Activated CD4-positive, alpha-beta T cell treated with anti-CD3 and anti-CD28 coated beads, Interleukin-2, amount 50 U/mL, for 1 hour (primary cell): ENCODE measurements at places on chromosomes 4 and X.

DNA sequence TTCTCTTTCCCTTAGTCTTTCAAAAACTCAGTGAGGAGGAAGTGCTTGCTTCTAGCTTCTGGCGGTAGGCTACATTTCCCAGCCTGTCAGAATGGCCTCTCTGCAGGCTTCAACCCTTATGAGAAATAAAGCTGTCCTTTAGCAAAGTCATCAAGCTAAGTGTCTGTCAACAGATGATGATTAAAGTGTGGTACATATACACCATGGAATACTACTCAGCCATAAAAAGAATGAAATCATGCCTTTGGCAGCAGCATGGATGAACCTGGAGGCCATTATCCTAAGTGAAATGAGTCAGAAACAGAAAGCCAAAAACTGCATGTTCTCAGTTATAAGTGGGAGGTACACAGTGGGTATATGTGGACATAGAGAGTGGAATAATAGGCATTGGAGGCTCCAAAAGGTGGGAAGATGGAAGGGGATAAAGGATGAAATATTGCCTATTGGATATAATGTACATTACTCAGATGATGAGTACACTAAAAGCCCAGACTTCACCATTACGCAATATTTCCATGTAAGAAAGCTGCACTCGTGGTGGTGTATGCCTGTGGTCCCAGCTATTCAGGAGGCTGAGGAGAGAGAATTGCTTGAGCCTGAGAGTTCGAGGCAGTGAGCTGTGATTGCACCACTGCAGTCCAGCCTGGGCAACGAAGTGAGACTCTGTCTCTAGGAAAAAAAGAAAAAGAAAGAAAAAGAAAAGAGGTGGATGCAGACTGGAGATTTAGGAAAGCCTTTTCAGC lies 7.9 kb downstream of the TRIM2 start:
- DNase-seq: no peak

DNA sequence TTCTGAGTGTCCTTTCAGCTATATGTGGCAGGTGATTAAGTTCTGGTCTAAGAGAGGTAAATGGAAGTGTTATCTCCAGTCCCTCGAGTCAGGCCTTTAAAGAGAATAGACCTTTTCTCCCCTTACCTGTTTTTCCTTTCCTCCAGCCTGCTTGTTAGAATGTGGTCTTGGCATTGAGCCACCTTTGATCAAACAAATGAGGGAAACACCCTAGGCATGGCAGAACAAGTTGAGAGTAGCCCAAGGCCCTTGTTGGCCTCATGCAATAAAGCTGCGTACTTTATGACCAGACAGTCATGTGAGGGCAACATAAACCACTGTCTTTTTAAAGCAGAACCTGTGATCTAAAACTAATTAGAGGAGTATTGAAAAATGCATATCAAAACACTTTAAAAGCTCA lies 13.2 kb upstream of the IL13RA2 start:
- no peak for DNase-seq

- DNase-seq: no peak
These were observed 93.5 kb downstream of the MGST2 start for GRCh38 chr4:139759097-139759496.

DNA sequence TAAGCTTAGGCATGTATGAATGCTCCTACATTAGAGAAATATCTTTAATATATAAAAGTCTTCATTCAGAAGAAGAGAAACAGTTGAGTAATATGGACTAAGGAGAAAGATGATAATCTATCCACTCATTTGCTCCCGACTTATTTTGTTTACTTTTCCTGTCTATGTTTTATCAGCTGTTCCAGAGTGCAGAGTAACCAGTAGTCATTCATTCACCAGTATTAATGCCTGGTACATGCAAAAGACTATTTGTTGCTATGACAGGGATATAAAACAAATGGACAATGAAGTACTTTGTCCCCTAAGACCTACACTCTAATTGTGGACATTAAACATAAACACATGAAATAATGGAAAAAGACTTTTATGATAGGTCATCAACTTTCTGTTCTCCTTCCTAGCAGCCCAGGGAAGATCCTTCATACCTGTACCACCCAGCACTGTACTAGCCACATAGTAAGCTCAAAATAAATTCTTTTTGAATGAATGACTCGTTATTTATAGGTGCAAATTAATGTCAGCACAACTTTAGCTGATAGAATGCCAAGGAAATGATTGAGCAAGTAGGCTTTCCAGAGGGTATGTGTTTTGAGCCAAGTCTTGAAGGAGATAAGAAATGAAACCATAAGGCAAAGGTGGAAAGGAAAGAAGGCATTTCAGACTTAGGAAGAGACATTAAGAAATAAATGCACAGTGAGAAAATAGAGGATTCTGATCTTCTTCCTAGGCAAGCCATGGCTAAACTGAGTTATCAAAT lies 45.0 kb upstream of the IL13RA1 start:
- DNase-seq: no peak

GRCh38 chrX:129565046-129565650 lies 25.1 kb downstream of the OCRL start:
- DNase-seq: no peak

- no peak for DNase-seq
These were observed 173.4 kb downstream of the PAPSS1 start for GRCh38 chr4:107546638-107547037.

DNA sequence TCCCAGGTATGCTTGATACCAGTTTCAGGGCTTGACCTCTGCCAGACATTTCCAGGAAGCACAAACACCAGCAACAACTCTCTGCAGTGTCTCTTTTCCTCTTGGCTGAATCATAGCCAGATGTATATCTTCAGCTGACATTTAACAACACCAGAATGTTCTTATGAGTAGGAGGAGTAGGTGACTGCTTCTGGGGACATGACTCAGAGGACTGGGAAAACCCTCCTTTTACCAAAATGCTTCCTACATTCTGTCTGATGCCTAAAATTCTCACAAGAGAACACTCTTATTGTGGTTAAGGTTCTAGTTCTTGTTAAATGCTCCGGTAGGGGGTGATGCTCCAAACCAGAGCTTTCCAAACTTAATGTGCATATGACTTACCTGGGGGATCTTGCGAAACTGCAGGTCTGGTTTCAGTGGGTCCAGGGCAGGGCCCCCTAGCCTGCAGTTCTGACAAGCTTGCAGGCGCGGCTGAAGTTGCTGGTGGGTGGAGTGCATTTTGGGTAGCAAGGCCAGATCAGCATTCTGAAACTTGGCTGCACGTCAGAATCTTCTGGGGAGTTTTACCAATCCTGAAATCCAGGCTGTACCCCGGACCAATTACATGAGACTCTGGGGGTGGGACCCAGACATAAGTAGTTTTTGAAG lies 329.3 kb upstream of the RPS6KA3 start:
- no peak for DNase-seq

- DNase-seq: no peak
These were observed 212.9 kb downstream of the ARHGAP10 start for GRCh38 chr4:147944670-147945260.

DNA sequence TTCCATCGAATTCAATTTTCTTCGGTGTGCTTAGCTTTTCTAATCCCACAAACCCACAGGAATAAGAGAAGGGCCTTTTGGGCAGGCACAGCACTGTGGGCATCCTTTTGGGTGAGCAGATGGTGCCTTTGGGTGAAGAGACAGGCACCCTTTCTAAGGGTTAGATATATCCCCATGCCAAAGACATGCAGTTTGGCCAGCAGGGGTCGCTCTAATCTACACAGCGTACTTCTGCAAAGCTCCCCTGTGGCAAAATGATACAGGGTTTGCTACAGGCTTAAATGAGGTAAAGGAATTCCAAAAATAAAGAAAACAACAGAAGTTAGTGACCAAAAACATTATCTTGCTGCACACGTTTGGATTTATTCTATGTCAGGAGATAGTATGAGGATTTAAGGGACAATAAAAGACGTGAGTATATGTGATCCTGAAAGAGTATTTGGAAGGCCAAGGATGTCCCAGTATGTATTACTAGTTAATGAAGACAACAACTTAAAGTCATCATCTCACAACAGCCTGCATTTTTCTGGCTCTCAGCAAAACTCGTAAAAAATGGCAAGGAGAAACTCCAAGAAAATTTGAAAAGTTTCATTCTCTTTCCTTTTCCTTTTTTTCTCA lies 49.5 kb downstream of the PHEX start:
- peak; percentile 28 for DNase-seq

DNA sequence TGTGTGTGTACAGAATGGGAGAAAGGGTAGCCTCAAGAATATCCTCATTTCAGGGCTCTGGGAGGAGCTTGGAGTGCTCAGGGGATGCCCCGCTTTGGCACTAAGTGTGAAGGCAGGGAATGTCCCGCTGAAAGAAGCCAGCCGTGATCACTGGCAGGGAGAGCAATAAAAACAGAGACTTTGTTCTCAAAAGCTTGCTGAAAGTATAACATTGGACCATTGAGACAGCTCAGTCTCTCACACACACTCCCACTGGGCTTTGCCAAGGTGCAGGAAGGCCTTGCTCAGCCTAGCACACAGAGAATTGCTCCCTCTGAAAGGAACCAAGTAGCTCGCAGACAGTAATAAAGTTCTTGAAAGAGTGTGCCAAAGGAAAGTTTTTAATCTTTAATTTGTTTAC lies 143.8 kb upstream of the SLITRK2 start:
- DNase-seq: no peak

GRCh38 chrX:120147537-120147936 lies 10.9 kb upstream of the RHOXF2 start:
- no peak for DNase-seq

GRCh38 chr4:6892190-6892908 lies 17.3 kb upstream of the TBC1D14 start:
- DNase-seq: peak; percentile 25

DNA sequence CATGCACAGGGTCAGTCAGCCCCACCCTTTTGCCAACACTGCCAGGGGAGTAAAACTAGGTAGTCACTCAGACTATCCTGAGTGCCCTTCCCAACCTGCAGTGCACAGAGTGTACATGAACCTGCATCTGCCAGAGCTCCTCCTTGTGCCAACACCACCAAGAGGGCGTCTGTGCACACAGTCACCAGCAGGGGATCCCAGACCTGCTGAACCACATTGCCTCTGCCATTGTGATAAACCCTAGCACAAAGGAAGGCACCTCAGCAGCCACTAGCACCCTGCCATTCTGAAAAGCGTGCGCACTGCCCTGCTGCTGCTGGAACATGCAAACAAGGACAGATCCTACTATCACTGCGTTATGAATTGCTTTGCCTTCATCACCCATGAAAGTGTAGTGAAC lies 247.8 kb upstream of the POU3F4 start:
- no peak for DNase-seq

- no peak for DNase-seq
These were observed 64.5 kb upstream of the PRPS1 start for GRCh38 chrX:107563824-107564223.

DNA sequence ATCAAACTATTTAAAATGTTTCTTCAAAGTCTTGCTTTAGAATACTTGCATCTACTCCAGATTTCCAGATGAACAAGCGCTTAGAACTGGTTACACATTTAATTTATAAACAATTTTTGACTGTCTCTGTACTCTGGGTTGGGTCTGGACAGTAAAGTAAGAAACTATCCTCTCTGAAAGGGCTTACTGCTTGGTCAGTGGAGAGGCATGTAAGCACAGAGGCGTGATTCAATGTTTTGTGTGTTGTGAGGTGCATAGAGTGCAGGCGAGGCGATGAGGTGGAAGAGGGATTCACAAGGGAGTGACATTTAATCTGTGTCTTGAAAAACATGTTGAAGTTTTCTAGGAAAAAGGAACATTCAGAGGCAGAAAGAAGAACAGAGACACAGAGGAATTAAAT lies 231.4 kb downstream of the VEGFC start:
- no peak for DNase-seq

GRCh38 chr4:63901304-63901703 lies 507.9 kb downstream of the TECRL start:
- DNase-seq: no peak

- no peak for DNase-seq
These were observed 547.0 kb upstream of the POU3F4 start for GRCh38 chrX:82961129-82961528.

DNA sequence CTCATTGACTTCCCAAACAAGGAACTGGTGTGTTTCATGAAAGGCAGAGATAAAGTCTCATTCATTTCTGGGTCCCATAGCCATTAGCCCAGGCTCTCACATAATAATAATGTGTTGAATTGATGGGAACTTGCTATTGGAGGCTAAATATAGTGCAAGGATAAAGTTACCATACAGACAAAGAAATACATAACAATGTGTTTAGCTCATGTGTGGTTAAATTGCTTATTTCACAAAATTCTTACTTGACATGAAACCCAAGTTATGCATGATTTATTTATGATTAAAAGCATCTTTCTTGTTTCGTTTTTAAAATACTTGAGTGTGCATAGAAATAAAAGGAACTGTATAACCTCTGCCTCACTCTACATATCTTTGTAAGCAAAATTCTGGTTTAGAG lies 37.3 kb upstream of the LPAR4 start:
- DNase-seq: no peak

DNA sequence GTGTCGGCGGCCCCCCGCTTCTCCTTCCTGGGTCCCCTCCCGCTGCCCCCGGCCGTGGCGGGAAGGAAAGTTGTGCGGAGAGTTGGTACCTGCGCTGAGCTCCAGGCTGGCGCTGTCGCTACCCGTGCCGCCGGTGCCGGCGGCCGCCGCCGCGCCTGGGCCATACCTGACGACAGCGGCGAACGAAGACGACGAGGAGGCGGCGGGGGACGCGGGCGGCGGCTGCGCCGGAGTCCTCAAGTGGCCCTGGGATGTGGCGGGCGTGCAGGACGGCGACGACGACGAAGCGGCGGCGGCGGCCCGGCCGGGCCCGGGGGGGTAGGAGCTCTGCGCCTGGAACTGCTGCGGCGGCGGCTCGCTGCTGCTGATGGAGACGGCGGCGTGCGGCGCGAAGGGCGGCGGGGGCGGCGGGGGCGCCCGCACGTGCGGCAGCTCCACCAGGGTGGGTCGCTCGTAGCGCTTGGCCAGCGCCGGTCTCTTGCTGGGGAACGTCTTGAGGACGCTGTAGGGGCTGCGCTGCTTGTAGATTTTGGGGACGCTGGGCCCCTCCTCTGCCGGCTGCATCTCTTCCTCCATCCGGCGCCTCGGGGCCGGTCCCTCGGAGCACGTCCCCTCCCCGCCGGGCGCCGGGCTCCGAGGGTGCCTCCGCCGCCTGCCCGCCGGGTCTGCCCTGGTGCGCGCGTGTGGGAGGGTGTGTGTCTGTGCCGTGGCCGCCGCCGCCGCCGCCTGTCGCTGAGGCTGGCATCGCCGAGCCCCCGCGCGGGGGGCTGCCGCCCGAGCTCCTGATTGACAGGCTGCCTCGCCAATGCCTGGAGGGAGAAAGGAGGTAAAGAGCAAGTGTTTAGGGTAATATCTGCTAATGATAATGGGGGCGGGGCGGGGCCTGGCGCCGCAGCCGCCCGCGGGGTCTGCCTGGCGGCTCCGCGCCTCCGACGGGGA lies 618 bp downstream of the BEND4 start:
- DNase-seq: no peak

DNA sequence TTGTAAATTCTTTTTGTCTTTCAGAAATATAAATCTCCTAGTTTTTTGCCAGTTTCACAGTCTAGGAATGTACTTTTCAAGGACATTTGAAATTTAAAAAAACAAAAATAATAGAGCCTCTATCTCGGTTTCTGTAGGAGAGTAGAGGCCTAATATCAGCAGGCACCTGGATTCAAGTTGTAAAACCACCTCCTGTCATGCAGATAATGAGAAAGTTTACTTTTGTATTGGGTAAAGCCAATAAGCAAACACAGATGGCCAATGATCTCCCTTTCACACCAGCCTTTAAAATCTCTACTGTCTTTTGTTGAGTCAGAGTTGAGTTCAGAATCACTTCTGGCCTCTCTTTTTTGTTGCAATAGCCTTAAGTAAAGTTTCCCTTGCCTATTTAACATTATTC lies 1499.9 kb downstream of the PCDH18 start:
- no peak for DNase-seq

- no peak for DNase-seq
These were observed 116.4 kb upstream of the NKX1-1 start for GRCh38 chr4:1522606-1523005.

GRCh38 chrX:3639236-3639635 lies 74.2 kb downstream of the PRKX start:
- DNase-seq: no peak
